ENCODE measurements at places on chromosomes 1 and 21.
A peak's percentile ranks its signal among the peaks of the same experiment; 100 is the strongest.

- DNase-seq, result no peak
Measured at GRCh38 chr1:43962324-43962723, 7.5 kb upstream of the DPH2 start.

DNA sequence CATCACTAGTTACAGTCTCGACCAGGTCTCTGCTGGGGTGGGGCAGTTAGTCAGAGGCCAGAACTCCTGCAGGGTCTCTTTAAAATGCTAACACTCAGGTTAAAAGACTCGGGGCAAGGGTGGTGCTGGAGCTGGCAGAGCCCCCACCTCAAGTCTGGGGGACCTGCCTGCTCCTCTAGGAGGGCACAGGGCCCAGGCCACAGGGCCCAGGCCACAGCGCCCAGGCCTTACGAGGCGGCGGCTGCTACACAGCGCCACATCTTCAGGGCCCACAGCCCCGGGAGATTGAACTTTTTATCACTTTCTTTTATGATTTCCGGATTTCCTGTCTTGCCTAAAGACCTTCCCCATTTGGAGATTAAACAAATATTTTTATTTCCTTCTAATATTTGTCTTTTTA, 10.4 kb downstream of the MPZ start:
- no peak for DNase-seq

GRCh38 chr1:156155756-156156510, 2.5 kb downstream of the SEMA4A start:
- DNase-seq, result no peak

- DNase-seq, result no peak
Measured at GRCh38 chr1:77421504-77422233, 139.8 kb downstream of the AK5 start.

DNA sequence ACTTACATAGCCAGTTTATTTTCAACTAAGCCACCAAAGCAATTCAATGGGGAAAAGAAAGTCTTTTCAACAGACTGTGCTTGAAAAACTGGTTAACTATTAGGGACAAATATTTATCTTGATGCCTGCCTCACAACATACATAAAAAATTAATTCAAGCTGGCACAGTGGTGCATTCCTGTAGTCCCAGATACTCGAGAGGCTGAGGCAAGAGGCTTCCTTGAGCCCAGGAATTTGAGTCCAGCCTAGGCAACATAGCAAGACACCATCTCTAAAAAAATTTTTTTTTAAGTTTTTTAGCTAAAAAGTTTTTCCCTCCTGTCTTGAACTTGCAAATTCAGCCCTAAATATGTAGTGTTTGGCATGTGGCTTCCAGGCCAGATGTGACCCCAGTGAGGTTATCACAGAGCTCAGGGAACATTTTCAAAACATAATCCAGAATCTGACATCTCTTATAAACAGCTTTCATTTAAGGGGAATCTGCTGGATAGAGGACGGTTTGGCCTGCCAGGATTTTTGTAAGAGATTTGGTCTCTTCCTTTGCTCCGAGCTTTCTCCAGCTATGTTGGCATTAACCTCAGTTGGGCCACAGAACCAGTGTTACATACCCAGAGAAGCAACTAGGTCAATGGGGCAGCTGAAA, 46.4 kb downstream of the COL6A1 start:
- DNase-seq, result no peak

DNA sequence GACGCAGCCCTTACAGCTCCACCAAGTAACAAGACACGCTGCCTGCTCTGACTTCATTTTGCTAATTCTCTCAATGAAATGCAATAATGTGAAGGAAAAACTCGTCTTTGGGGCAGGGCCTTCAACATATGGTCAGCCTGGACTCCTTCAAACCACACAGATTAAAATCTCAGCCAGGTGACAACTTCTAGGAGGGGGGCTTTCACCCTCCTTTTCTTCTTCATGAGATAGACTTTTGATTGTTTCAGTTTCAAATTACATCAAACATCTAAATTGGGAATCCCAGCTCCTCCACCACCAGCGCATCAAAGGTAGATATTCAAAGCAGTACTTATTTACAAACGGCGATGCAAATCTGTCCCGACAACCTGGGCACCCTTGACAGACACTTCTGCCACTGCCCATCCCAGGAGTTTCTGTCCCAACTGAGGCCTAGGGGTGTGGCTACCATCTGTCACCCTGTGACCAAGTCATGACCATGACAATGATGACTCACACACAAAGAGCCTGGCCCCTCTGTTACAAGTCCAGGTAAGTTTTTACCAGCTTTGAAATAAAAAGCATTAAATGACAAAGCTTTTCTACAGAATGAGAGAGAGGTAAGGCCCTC, 29.7 kb downstream of the SSBP3 start:
- DNase-seq, result peak; percentile 39

DNA sequence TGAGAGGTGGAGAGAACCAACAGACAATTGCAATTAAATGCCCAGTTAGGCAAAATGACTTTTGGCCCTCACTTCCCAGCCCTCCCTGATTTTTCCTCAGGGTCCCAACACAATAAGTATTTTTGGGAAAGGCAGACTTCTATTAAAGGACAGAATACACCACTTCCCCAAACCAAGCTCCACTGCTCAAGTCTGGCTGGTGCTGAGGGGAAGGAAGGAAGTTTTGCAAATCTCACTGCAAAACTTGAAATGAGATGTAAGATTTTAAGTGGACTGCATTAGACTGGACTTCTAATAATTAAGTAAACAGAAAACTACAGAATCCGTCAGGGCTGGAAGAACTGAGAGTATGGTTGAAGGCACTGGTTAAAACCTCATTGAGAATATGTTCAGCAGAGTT, 32.2 kb upstream of the CD1D start:
- DNase-seq, result no peak

- no peak for DNase-seq
Measured at GRCh38 chr1:78051005-78051404, 5.2 kb downstream of the GIPC2 start.

DNA sequence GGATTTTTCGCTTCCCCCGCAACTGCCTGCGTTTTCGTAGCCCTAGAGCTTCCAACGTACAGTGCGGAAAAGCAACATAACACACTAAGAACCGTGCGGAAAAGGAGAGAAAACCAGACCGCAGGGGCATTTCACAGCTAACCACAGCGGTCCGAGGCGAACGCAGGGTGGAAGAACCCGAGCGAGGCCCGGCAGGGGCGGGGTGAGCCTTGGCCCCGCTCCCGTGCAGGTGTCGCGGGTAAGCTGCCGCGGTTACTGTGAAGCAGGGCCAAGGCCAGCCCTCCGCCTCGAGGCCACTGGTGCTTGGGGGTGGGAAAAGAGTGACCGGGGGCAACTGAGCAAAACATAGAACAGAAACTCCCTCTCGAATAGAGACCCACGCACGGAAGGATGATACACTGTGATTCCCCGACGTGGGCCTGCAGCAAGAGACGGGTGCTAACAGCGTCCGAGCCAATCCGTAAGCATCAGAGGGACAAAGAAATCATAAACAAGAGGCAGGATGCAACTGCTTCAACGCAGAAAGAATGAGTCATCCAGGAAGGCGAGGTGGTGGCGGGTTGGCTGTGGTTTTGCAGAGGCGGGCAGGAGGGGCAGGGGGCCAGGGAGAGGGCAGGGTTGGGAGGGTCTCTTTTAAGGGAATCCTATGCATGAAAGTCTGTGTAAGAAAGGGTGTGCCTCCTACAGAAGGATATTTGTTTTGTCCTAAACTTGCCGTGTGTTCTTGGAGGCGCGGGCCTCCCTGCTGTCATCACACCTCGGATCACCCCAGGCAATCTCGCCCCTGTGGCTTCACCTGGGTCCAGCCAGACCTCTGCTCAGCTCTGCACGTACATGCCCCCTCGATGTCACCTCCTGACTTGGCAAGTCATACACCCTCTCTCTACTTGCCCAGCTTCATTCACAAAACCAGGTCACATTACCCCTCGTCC, 7.3 kb downstream of the GNG4 start:
- DNase-seq, result peak; percentile 52

- DNase-seq, result no peak
Measured at GRCh38 chr21:45430521-45431501, 25.8 kb downstream of the COL18A1 start.

DNA sequence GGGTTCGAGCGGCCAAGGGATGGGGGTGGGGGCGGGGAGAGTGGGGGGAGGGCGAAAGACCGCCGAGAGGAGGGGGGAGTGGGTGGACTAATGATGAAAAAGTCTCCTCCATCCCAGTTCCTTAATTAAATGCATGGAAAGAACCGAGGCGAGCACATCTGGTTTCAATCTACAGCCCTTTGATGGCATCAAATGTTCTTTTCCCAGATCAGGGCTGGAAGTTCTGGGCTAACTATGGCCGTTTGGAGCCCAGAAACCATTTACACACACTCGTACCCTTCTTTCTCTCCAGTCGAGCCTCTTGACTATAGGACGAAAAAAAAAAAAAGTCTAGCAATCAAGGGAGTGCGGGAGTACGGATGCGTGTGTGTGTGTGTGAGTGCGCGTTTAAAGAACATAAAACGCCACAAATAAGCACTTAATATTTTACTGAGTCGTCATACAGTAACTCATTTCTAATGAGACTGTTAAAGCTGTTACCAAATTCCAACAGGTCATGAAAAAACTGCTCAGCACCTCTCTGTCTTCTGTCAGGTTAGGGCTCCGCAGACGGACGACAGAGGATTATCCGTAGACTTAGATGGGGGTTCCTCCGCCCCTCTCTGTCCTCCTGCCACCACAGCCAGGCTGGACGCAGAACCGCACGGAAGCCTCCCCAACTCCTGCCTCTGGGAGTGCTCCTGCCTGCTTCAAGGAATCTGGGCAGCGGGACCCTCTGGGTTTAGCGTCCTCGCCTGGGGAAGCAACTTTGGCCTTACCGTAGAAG, 2.1 kb upstream of the PRRX1 start:
- DNase-seq, result no peak

DNA sequence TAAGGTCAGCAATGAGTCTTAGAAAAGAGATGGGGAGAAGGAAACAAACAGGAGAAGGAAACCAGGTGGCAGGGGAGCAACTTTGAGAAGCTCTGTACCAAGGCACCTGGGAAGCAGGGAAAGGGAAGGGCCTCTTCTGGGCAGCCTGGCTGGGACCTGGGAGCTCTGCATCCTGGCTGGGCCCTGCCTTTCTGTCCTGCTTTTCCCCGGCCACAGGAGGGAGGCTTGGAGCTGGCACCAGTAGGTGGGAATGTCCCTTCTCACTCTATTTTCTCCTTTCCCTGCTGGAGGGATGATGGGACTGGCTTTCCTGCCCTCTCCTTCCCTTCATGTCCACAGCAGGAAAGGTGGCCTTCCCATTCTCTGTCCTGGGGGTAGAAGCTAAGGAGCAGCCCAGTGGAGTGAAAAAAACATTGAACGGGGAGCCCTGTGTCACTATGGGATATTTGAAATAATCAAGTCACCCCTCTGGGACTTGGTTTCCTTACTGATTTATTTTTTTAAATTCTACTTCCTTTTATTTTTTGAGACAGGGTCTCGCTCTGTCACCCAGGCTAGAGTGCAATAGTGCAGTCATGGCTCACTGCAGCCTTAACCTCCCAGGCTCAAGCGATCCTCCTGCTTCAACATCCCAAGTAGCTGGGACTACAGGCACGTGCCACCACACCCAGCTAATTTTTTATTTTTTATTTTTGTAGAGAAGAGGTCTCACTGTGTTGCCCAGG, 5.1 kb upstream of the NES start:
- no peak for DNase-seq

DNA sequence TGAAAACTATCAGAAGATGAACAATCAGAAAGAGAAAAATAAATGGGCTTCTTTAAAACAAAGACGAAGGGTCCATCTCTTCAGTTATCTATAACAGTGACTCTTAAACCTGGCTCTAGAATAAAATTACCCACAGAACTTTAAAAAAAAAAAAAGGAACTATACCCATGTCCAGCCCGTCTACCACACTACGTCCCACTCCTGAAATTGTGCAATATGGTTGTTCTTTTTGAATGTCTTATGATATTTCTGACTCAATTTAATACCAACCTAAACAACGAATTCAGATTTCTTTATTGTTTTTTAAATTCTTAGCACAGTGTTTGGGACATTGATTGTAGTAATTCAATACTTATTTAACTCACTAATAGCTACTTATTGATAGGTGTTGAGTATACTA, 246.3 kb downstream of the DPYD start:
- DNase-seq, result no peak

GRCh38 chr21:37550618-37551330, 184.2 kb downstream of the DYRK1A start:
- DNase-seq, result no peak

DNA sequence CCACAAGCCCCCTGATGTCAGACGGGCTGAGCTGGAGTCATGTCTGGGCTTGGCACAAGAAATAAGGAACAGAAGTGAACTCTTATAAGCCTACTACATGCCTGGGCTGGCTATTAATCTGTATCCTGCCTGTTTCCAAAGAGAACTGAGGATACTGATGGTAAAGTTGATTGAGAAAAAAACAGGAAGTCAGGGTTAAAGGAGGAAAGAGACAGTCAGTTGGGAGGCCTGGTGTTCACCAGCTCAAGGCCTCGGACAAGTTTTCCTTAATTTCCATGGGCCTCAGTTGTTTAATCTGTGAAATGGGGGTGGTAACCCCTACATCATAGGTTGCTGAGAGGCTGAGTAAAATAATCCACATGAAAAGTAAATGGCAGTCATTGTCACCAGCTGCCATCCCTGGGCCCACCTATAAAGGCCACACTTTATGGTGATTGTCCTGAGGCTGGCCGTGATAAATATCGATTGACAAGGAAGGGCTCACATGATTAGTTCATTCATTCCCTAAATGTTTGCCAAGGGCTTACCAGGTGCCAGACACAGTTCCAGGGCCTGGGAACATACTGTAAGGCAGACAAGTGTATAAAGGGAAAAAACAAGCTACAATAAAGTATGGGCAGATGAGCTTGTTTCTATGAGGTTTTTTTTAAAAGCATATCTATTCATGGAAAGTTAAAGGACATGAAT, 2.8 kb downstream of the ALDH4A1 start:
- DNase-seq, result no peak

- DNase-seq, result no peak
Measured at GRCh38 chr21:25944672-25945213, 210.0 kb downstream of the GABPA start.

DNA sequence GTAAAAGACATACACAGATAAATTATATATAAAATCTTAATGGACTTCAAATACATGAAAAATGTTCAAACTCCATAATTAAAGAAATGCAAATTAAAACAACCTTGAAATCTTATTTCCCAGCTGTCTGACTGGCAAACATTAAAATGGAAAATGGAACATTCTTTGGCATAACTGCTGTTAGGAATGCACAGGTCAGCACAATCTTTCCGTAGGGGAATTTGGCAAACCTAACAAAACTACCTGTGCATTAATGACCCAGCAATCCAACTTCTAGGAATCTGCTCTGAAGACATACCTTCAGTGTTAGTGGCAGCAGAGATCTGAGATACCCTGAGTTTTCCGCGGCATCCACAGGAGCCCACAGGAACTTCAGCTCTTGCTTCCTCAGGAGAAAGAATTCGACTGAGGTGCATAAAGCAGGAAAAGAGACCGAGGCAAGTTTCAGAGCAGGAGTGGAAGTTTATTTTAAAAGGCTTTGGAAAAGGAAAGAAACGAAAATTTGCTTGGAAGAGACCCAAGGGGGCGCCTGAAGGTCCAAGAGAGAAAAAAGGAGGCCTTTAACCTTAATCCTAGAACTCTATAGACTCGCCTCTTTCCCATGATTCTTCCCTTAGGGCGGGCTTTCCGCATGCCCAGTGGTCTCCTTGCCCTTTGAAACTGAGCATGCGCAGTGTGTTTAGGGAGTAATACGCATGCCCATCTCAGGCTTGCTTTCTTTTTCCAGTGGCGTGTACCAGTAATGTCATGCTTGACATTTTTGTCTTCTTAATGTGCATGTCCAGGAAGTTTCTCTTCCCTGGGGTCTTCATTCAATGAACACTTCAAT, 24.8 kb downstream of the LYPD8 start:
- no peak for DNase-seq
